ENCODE measurements at places on chromosomes 1 and 21. TPM values are rescaled to one million over a fixed set of nuclear protein-coding genes. Genes with fewer than 3 reads are reported as not detected.

ESPN gene
- 172 TPM for total RNA-seq

GPR61 gene
- total RNA-seq, result not detected

UBR4 gene
- total RNA-seq, result 127 TPM

TBX19 gene
- 1.0 TPM for total RNA-seq

SYPL2 gene
- total RNA-seq, result 9.6 TPM

ACTL8 gene
- total RNA-seq, result not detected

OR2T33 gene
- not detected for total RNA-seq

MXRA8 gene
- 4.5 TPM for total RNA-seq

SIM2 gene
- not detected for total RNA-seq

USF1 gene
- 27.6 TPM for total RNA-seq

HUNK gene
- 0.55 TPM for total RNA-seq

C1orf56 gene
- total RNA-seq, result 4.3 TPM

SAMD13 gene
- 0.23 TPM for total RNA-seq

CFAP107 gene
- total RNA-seq, result not detected

PRRC2C gene
- total RNA-seq, result 42.6 TPM

MAD2L2 gene
- total RNA-seq, result 28.3 TPM

TSTD1 gene
- total RNA-seq, result 30.7 TPM

DPH2 gene
- 9.5 TPM for total RNA-seq

LRRC7 gene
- 0.33 TPM for total RNA-seq

DMBX1 gene
- not detected for total RNA-seq

CYP4A22 gene
- total RNA-seq, result 69.9 TPM

ICOSLG gene
- 3.8 TPM for total RNA-seq

DPT gene
- 1.3 TPM for total RNA-seq

FCRL6 gene
- 0.23 TPM for total RNA-seq

DISC1 gene
- total RNA-seq, result 1.8 TPM

ACKR1 gene
- 0.43 TPM for total RNA-seq

RNF186 gene
- total RNA-seq, result 0.60 TPM

DMRTA2 gene
- total RNA-seq, result not detected

DNAH14 gene
- total RNA-seq, result 5.9 TPM

CNR2 gene
- not detected for total RNA-seq

G0S2 gene
- 75.0 TPM for total RNA-seq

LDLRAD1 gene
- 0.63 TPM for total RNA-seq

RHOC gene
- total RNA-seq, result 55.3 TPM

F3 gene
- total RNA-seq, result 2.0 TPM

PTPRC gene
- total RNA-seq, result 5.4 TPM

LENEP gene
- total RNA-seq, result not detected

A3GALT2 gene
- total RNA-seq, result not detected

BCL10 gene
- total RNA-seq, result 6.8 TPM

C1orf185 gene
- total RNA-seq, result not detected

ENSA gene
- total RNA-seq, result 63.4 TPM

BTBD19 gene
- total RNA-seq, result 7.8 TPM

HAPLN2 gene
- total RNA-seq, result not detected

RAB3B gene
- total RNA-seq, result 0.15 TPM

NHLH1 gene
- total RNA-seq, result 0.10 TPM

OR10K1 gene
- not detected for total RNA-seq

TMEM234 gene
- 4.8 TPM for total RNA-seq

Data from left lobe of liver (tissue), 2 donors.